ENCODE measurements at places on chromosomes 6 and 20.

- no peak for DNase-seq
Observed at GRCh38 chr6:37528541-37528940, 28.8 kb upstream of the CCDC167 start.

DNA sequence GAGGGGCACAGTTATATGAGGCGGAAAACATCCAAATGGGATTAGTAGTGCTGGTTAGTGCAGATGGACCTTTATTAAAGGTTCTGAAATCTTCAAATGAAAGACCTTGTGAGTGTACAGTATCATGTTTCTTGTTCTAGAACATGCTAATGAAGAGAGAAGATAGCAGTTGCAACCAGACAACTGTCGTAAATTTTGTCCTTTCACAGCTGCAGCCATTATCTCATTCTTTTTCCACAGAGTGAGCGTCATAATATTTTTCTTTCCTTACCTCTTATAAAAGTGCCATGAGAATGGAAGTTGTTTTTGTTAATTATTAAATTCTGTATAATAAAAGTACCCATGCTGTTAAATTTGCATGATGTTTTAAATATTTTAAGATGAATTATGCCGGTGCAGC lies 4.4 kb upstream of the C6orf163 start:
- DNase-seq = no peak

DNA sequence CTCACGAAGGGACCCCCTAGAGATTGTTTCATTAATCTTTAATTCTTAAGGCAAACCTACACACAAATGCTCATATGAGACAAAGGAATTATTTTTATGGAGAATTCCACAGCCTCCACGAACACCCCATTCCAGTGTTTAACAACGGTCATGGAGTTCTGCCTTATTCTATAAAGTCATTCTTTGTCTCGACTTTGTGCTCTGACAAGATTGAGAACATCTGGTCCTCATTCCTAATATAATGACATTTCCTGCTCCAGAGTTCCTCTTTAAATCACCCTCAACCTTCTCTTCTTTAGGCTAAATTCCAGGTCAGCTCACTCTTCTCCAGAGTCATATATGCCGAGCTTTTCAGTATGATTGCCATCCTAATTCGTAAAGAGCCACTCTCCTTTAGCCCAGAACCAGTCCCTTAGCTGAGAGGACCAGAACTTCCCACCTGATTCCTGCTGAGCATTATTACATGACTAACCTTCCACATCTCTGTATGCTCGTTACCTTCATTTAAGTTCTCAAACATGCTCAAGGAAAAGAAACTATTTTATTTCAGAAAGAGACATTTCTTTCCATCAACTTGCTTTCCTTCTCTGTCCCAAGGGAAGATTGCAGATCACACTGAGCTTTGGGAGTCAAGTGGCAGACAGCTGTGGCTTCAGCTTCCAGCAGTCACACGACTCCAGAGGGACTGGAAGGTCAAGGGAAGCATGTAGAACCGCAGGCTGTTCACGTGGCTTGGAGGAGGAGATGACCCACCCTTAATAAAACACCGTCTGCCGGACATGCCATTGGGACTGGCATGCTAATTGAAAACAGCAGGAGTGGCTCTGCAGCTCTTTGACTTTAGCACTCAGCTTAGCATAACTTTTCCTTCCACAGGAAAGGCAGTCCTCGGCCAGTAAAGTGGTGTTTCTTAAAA lies 467.1 kb upstream of the HSF2 start:
- no peak for DNase-seq

DNA sequence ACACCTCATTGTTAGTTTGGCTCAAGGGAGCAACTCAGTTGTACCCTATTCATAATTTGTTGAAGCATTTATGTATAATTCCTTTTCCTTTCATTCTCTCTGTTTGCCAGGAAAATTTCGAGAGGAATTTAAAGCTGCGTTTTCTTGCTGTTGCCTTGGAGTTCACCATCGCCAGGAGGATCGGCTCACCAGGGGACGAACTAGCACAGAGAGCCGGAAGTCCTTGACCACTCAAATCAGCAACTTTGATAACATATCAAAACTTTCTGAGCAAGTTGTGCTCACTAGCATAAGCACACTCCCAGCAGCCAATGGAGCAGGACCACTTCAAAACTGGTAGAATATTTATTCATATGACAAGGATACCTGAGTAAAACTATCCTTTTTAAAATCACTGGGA lies 45.2 kb upstream of the GFRAL start:
- DNase-seq = no peak

DNA sequence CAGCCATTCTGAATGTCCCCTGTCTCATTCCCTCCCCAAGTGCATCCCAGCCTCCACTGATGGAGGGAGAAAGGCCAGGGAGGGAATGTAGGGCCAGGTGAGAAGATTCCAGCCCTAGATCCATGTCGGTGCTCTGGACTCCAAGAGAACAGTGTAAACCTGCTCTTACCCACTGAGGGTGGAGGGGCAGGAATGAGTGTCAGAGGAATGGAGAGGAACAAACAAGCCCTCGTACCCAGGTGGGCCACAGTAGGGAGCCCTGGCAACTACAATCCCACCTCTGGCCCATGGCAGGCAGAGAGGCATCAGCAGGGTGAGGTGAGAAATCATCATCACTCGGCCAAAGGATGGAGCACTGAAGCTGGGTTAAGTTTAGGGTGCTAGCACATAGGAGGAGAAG lies 54.6 kb downstream of the STAU1 start:
- no peak for DNase-seq

- peak; percentile 67 for DNase-seq
Observed at GRCh38 chr20:20083807-20084206, 31.5 kb downstream of the CFAP61 start.

GRCh38 chr6:128161263-128161662 lies 260.4 kb upstream of the THEMIS start:
- no peak for DNase-seq

DNA sequence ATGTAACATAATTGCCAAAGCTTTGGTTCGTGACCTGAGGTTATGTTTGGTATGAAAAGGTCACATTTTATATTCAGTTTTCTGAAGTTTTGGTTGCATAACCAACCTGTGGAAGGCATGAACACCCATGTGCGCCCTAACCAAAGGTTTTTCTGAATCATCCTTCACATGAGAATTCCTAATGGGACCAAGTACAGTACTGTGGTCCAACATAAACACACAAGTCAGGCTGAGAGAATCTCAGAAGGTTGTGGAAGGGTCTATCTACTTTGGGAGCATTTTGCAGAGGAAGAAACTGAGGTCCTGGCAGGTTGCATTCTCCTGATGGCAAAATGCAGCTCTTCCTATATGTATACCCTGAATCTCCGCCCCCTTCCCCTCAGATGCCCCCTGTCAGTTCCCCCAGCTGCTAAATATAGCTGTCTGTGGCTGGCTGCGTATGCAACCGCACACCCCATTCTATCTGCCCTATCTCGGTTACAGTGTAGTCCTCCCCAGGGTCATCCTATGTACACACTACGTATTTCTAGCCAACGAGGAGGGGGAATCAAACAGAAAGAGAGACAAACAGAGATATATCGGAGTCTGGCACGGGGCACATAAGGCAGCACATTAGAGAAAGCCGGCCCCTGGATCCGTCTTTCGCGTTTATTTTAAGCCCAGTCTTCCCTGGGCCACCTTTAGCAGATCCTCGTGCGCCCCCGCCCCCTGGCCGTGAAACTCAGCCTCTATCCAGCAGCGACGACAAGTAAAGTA lies 547 bp upstream of the ESR1 start:
- no peak for DNase-seq

DNA sequence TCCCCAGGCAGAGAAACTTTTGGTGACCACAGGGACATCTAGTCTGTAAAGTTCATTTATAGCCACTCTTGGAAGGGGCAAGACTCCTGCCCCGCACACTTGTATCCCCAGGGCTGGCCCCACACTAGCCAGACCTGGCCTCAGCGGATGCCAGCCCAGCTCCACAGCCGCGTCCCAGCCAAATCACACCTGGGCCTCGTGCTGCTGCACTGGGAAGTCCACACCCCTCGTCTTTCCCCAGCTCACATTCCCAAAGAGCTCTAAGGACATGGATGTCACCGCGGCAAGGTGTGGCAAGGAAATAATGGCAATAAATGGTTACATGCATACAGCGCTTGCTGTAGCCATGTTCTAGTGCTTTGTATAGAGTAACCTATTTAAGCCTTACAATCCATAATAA lies 8.6 kb downstream of the IP6K3 start:
- DNase-seq = no peak

DNA sequence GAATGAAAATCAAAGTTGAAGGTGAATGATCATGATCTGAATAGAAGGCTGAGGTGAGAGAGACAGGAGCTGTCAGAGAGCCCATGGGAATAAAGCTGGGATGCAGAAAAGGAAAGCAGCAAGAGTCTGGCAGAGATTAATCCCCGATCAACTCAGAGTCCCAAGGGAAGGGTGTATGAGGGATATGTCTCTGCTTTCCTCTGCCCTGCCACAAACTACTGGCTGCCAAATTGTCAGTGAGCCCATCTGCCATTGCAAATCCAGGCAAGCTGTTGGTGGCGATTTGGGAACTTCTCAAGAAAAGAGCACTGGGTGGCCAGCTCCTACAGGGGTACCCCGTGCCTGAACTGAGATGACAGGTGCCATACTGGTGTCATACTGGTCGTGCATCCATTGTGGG lies 705.5 kb upstream of the MAN1A1 start:
- no peak for DNase-seq

- DNase-seq = no peak
Observed at GRCh38 chr6:53734473-53735299, 60.1 kb upstream of the LRRC1 start.

DNA sequence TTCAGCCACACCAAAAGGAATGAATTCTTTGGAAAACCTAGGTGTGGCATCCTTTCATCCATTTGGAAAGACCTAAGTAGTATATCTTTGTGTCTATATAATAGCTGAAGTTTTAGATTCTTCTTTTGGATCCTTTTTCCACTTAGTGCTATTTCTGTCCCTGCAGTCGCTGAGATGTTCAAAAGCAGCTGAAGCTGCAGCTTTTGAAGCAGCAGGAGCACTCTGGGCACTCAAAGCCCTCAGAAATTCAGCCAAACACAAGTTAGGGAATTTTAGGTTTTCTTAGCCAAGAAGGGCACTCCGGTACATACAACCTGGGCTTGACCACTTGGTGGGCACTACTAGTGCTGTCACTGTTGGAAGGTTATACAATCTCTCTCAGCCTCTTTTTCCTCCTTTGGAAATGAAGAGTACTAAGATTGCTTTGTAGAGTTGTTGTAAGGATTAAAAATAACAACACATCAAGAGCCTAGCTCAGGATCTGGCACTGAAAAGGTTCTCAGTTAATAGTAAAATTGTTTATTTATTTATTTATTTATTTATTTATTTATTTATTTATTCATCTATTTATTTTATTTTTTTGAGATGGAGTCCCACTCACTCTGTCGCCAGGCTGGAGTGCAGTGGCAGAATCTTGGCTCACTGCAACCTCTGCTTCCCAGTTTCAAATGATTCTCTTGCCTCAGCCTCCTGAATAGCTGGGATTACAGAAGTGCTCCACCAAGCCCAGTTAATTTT lies 71.9 kb upstream of the SLC22A16 start:
- no peak for DNase-seq

DNA sequence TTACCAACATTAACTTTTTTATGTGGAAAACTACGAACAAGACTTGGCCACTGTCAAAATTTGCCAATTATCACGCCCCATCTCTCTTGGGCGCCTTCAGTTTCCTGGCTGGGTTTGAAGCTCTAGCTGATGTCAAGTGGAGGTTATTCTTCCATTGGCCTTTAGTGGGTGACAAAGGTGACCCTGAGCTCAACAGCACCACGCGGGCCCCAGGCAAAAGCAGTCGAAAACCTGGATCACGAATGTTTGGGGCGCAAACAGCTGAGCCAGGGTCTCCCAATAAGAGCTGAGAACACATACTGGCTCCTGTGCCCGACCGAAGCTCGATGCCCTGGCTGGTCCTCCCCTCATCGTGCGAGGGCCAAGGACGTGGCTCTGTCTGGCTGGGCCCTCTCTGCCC lies 26.8 kb downstream of the SLC17A9 start:
- no peak for DNase-seq

DNA sequence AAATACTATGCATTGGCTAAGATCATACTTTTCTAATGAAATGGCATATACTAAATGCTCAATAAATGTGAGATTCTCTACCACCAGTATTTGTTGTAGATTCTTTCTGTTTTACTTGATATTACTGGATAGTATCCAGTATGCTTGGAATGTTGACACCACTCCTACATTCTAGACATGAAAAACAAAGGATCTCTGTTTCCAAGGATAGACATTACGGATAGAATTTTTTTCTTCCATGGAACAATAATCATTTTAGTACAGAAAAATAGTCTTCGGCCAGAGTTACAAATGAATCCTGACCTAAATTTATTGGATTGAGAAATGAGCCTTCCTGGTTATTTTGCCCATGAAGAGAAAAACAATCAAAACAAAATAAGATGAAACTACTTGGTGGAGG lies 258.2 kb upstream of the NT5E start:
- DNase-seq = no peak

DNA sequence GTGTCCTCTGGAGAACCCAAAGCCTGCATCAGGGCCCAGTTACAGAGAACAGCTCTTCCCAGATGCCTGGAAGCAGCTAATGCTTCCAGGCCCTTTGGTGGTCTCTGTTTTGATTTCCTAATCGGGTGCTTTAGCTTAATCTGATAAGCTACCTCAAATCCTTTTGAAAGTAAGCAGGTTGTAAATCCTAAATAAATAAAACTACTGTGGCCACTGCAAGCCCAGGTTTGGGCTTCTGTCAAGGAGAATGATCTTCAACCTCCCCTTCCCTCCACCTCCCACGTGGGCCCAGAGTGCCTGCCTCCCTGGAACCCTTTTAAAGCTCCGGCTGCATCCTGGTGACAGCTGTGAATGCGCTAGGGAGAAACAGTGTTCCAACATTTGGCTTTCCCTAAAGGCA lies 25.2 kb upstream of the FYN start:
- DNase-seq = no peak

GRCh38 chr6:106085984-106086813 lies at the start of gene PRDM1:
Gene PRDM1, plus strand, starts transcription at chr6:106086336. Its CDS starts 218 bp downstream, at chr6:106086554.
- peak; percentile 50 for DNase-seq

DNA sequence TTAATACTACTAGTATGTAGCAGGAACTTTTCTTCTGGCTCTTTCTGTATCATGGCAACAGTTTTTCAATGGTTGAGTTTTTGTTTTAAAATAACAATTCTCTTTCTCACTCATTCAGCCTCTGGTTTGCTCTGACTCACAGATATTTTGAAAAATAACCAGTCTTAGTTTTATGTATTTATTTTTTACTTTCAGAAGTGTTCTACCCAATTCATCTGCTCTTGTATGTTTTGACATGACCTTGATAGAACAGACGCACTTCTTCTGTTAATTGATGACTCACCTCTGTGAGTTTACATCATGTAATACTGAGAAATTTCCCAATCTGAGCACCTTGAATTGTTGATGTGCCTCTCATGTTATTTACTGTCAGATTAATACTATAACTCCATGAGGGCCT lies 178.9 kb downstream of the SASH1 start:
- DNase-seq = no peak

- DNase-seq = no peak
Observed at GRCh38 chr6:18562726-18563125, 175.6 kb downstream of the RNF144B start.
